Karpas-422 (cell line): ENCODE measurements at places on chromosomes 2 and 18. TPM values are rescaled to one million over a fixed set of nuclear protein-coding genes. Genes with fewer than 3 reads are reported as not detected.

Gene EIF2AK3
- 10.7 and 18.4 TPM in 2 replicates for total RNA-seq

Gene FARSB
- 17.9 and 36.7 TPM in 2 replicates for total RNA-seq

Gene FN1
- total RNA-seq, result 0.32 and 0.67 TPM in 2 replicates

DNA sequence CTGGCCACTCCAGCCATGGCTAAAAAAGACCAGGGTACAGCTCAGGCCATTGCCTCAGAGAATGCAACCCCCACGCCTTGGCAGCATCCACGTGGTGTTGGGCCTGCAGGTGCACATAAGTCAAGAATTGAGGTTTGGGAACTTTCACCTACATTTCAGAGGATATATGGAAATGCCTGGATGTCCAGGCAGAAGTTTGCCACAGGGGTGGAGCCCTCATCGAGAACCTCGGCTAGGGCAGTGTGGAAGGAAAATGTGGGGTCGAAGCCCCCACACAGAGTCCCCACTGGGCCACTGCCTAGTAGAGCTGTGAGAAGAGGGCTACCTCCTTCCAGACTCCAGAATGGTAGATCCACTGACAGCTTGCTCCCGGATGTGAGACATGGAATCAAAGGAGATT lies 477.3 kb downstream of the LPIN1 start:
- no peak for DNase-seq

GRCh38 chr2:216714376-216714775 lies 19.0 kb upstream of the IGFBP5 start:
- DNase-seq, result no peak

DNA sequence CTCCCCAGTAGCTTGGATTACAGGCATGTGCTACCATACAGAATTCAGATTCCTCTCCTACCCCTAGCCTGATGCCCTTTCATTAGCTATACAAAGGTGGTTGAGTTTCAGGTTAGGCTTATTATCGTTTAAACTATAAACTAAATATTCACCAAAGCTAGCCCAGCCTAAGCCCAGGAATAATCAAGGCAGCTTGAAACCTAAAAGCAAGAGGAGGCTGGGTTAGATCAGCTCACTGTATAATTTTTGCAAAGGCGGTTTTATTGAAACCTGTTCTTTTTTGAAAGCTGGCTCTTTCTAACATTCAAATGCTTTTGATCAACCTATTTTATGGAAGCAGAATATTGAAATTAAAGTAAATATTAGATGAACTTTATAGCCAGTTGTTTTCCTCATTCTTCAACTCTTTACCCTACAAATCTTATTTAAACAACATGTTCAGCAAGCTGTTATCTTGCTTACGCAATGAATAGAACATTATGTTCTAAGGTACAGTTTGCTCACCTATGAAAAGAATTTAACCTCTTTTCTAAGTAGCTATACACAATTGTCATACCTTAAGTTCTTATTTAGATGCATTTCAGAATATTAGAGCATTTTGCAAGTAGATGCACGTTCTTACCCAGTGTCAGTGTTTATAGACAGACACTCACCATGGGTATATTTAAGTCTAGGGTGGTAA lies 241.6 kb downstream of the NEDD4L start:
- DNase-seq, result no peak

DNA sequence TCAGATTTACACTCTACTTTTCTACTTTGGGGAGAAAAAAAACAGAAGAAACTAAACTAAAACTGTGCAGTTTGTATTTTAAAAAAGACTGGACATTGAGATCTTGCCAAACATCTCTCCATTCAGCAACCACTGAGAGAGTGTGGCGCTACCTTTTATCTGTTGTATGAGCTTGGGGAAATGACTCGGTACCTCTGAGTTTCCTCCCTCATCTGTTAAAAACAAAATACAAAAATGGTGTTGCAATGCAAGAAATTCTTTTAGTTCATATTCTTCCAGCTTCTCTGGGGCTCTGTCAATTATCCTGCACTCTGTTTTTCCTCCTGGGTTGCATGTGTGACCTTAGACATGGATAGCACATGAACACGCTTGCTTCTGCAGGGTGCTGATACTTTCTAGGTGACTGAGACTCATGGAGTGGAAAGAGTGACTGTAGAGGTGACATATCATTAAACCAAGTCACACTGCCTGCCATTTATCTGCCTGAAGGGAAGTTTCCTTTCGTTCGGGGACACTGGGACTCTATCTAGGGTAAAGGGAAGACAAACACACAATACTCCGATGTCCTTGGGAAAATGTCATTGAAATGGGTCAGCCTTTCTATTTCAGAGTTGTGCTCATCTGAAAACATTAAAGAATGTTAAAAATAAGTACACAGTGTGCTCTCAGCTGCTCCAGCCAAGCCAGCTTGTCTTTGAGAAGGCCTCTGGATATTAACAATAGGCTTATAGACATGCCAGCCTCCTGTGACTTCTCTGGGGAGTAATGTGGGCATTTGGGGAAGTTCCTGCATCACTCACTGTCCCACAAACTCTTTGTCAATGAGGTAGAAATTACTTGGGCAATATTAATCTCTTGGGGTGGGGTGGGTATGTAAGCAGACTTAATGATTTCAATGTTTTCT lies 91.4 kb downstream of the TRIB2 start:
- no peak for DNase-seq

DNA sequence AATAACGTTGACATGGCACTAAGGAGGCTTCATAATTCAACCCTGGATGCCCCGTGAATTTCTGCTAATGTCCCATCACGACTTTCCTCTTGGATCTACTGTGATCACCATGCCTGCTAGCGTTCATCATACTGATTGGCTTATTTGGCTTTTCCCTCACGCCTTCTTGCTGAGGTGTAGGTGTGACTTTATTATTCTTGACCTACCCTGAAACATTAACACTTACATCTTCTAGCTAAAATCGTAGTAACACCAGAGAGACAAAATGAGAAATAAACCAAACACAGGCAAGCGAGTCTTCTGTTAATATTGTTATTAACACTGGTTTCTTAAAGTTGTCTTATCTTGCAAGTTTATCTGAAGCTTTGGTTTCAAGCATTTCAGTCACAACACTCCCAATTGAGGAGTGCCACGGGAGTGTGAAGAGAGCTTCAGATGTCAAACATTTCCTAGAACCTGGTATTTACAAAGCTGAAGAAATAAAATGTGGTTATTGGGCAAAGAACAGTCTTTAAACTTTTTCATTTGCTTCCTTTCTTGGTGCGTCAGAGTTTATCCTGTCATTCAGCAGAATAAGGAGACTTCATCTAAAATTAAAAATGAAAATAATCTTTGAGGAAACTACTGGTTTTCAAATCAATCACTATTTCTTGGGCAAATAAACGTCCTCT lies 15.4 kb upstream of the STAT1 start:
- DNase-seq, result no peak

DNA sequence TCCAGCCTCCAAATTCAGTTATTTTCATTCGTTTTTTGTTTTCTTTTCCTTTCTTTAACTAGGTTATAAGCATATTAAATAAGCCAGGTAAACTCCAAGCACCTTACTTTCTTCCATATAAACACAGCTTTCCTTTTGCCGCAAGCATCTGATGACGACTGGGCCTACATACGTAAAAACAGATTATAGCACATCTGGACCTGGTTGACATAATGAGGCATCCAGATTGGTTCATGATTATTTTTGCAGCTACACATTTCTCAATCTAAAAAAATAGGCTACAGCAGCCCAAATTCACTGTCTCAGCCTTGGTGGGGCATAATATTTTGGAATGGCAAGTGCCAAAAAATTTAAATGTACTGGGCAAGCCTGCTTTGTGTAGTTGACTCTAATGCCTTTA lies 7.7 kb downstream of the CYP1B1 start:
- no peak for DNase-seq

DNA sequence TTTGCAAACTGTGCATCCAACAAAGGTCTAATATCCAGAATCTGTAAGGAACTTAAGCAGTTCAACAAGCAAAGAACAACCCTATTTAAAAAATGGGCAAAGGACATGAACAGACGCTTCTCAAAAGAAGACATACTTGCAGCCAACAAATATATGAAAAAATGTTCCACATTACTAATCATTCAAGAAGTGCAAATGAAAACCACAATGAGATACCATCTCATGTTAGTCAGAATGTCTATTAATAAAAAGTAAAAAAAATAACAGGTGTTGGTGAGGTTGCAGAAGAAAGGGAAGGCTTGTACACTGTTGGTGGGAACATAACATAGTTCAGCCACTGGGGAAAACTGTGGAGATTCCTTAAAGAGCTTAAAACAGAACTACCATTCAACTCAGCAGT lies 126.2 kb downstream of the NAT8 start:
- DNase-seq, result peak; percentile 59

DNA sequence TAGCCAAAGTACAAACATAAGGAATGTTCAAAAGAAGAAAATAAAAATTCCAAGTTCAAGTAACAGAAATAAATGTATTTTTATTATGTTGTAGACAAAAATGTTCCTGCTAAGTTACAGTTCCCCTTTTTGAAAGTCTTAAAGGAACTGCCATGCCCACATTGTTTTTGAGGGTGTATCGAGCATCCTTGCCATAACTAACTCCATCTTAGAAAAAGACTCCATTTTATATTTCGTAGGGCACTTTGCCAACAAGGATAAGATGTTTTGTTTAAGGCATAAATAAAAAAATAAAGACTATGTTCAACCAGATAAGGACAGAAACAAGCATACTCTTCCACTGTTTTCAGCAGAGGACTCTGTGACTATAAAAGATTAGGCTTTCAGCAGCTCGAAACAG lies 67.3 kb downstream of the TMEM237 start:
- DNase-seq, result no peak

GRCh38 chr2:65186872-65187851 lies 40.5 kb upstream of the ACTR2 start:
- DNase-seq, result peak; percentile 94

DNA sequence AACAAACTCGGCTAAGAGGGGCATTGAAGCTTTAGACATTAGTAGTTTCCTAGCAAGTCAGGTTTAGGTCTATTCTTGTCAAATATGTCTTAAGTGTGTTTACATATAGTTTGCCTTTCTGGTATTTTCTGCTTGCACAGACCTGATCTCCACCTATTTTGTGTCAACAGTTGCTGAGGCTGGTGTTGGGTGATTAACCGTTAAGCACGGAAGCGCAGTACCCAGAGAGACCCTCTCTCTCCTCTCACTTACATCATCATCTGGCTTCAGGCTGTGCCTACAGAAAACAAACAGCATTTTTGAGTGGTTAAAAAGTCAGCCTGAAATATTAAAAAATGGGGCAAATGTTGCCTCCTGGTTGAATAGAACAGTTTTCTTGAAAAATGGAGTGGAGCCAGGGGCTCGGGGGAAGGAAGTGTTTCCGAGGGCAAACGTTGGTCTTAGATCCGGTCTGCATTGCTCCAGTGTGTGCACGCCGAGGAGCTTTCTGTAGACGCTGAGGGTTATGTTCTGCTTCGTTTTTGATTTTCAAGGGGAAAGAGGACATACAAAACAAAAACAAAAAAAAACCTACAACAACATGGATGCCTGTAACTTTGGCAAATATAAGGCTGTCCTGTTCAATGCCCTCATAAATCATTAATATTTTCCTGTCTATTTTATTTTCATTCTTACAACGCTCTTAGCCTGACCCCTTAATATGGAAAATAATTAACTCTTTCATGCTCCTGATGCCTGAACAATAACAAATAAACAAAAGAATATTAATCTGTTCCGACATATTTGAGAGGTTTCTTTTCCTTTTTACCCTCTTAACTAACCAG lies 120.8 kb downstream of the MEIS1 start:
- peak; percentile 59 for DNase-seq

DNA sequence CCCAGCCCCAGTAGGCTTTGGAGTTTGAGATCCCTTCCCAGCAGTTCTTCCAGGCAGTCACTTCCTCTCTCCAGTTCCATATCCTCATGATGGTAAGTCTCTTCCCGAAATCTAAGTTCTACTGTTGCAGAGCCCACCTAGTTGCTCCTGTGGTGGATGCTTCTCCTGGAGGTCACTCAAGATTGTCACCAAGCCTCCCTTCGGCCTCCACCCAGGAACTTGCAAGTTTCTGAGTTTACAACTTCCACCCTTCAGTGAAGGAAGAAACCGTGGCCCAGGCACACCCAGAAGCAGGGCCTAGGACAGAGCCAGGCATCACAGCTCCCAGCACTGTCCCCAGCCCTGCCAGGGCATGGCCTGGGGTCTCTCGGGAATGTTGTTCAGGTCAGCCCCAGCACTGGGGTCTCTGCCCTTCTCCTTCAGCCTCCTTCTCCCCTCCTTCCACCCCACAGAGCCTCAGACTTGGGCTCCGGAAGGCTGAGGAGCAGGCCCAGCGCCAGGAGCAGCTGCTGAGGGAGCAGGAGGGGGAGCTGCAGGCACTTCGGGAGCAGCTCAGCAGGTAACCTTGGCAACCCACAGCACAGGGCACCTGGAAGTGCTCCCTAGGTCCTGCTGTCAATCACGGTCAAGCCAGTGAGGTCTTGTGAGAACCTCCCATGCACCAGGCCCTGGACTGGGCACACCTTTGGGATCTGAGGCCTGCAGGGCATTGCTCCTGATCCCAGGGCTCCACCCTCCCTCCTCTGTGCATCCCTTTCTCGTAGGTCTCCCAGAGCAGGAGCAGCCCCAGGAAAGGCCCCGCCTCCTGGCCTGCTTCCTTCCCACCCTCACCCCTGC lies 7.1 kb downstream of the RUFY4 start:
- DNase-seq, result no peak
